ENCODE measurements at places on chromosomes 6 and 20.

DNA sequence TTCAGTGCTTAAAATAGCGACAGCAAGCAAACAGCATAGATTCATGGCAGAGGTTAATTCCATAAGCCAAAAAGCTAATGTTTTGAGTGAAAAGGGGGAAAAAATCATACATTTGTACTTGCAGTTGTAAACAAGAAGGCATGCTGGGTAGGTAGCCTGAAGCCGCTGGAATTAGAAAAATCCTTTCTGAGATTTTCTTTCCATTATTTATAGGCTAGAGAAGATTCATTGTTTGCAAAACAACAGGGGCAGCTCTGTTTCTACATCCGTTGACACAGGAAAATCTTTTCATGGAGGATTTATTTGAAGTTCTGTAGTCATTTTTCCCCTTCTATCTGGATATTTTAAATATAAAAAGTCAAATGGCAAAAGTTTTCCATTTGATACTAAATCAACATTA, 843.9 kb downstream of the QKI start:
- no peak for DNase-seq

- no peak for DNase-seq
These were observed 159.7 kb downstream of the TMEM242 start for GRCh38 chr6:157163434-157164159.

GRCh38 chr20:22569353-22569752, 15.0 kb downstream of the FOXA2 start:
- DNase-seq, result no peak

DNA sequence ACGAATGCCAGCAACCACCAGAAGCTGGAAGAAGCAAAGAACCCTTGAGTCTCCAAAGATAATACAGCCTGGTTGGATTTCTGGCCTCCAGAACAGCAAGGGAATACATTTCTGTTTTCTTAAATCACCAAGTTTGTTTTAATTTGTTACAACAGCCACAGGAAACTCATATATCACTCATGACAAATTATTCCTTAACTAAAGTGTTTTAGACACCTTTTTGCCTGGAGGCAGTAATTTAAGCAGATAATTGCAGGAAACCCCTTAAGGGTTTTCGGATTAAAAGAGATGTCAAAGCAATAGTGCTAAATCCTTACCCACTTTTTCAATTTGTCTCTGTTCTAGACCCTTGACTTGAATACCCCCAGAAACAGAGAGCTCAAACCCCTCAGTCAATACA, 1050.0 kb downstream of the EPHA7 start:
- no peak for DNase-seq

All from HEK293T (cell line).